ENCODE measurements at places on chromosomes 2 and 18.

- DNase-seq: no peak
Observed at GRCh38 chr18:74128159-74128558, 19.5 kb downstream of the FBXO15 start.

DNA sequence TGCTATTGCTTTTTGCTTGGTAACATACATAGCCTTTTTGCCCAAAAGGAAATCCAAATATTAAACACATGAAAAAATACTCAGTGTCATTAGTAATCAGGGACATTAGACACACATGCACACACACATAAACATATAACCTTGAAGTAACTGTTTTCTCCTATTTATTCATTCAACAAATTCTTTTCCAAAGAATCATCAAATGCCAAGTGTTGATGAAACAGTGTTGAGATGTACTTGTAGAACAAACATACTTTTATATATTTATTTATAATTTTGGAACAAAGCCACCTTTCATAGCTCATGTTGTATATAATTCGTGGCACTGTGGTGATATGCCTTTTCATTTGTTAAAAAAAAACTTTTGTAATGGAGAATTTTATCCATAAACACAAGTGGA, 81.0 kb downstream of the APLF start:
- no peak for DNase-seq

DNA sequence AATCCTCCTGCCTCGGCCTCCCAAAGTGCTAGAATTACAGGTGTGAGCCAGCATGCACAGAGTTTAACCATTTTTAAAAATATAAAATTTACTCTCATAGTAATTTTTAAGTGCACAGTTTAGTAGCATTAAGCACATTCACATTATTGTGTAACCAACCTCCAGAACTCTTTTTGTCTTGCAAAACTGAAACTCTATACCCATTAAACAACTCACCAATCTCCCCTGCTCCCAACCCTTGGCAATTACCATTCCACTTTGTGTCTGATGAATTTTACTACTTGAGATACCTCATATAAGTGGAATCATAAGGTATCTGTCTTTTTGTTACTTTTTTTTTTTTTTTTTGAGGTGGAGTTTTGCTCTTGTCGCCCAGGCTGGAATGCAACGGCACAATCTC, 112.5 kb downstream of the BMPR2 start:
- no peak for DNase-seq

GRCh38 chr2:223247136-223247535, 195.1 kb downstream of the KCNE4 start:
- DNase-seq: no peak

DNA sequence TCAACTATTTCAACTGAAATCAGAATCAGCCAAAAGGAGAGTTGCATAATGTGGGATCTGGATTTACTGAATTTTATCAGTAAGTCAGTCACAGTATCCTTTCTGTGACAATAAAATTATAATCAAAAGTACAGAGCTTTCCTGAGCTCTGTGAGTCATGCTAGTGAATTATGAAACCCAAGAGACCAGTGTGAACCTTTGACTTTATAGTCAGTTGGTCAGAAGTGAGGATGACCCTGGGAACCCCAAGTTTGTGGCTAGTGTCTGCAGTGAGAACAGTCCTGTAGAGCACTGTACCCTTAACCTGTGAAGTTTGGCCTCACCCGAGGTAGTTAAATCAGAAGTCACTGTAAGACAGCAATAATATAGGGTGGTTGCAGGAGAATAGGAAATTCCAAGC, 381.7 kb downstream of the CDH19 start:
- DNase-seq: no peak

- DNase-seq: no peak
Observed at GRCh38 chr2:25230198-25230947, 62.0 kb upstream of the POMC start.

DNA sequence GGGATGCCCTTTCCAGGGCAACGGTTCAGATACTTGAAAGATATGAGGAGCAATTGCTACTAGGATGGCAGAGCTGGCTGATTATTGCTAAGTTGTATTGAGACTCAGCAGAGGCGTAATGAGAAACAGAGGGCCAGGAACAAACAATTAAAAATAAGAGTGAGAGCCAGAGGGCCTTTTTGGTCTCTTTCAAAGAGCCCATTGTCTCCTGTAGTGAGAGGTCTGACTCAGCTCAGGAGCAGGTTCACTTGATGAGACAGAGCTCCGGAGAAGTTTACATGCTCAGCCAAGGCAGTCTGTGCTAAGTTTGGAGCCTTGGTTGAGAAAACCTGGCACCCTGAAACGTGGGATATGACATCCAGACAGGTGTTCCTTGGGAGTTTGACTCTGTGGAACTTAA, 303.9 kb upstream of the DLGAP1 start:
- DNase-seq: no peak

DNA sequence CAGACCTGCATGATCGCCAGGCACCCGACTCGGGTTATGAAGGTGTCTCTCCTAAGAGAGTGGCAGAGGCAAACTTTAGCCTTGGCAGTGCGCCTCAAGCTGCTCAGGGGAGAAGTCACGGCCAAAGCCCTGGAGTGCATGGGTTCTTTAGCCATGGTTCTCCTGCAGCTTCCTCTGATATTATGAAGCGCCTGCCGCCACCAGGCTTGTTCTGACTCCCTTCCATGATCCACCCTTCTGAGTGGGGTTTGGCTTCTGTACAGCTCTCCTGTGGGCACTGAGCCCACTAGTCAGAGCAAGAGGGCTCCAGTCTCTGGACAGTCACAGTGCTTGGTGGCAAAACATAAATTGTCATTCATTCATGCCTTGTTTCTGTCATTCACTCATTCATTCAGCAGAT, 25.9 kb upstream of the TMBIM1 start:
- no peak for DNase-seq

GRCh38 chr2:3108105-3108504, 269.5 kb downstream of the EIPR1 start:
- peak; percentile 43 for DNase-seq

DNA sequence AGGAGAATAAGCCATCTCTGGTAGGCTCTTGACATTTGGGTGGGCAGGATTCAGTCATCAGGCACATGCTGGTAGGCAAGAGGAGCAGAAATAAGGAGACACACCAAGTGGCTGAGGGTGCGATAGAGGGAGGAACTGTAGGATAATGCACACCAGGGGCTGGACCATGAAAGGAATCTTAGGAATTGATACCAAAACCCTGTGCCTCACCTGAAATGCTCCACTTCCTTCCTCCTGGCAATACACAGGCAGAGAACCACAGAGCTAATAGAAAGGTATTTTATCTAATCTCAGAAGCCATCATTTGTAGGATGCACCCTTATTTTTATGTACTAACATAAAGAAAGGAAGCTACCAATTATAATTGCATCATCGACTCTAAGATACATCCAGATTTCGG, 4.4 kb upstream of the CYP1B1 start:
- DNase-seq: no peak

DNA sequence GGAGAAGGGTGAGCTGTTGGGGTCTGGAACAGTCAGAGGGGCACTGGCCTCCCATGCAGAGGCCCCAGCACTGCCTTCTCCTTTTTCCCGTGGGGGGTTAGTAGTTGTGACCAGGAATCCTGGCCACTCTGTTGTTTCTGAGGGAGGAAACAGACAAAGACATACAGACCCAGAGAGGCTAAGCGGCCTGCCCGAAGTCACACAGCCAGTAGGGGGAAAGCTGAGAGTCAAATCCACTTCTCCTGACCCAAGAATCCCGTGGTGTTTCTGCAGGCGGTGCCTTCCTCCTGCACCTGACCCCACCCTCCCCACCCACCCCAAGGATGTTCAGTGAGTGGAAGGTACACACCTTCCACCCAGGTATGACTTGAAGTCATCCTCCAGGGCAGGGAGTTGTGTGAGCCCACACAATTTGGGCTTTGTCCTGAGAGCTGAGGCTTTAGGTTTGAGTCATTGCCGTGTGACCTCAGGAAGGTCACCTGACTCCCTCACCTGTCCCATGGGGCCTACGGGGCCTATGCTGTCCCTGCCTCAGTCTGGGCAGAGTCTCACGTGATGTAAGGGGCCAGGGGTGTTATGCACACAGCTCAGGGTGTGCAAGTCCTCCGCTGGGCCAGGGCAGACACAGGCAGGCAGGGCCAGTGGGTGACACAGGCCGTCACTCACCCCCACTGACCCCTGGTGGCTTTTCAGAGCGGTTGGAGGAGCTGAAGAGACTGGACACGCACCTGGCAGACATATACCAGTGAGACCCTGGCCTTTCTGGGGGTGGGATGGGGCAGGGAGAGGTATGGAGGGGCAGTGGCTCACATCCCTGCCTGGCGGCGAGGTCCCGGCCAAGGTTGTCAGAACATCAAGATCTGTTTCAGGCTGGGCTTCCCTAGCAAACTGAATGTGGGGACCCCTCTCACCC, 5.0 kb downstream of the NT5DC4 start:
- DNase-seq: no peak

DNA sequence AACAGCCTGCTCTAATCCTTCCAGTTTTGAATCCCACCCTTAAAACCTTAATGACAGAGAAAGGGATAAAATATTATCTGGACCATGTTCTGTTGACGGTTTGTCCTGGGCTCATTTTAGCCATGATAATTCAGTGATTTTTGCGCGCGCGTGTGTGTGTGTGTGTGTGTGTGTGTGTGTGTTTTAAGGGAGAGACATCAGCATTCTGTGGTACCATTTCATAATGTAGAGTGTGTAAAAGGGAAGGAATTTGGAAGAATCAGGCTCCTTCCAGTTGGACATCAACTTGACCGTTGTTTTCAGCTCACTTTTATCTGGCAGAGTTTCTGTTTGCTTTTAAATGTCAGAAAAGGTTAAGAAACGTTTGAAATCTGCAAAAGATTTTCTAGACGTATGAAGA, 535.5 kb downstream of the TNS1 start:
- DNase-seq: no peak

DNA sequence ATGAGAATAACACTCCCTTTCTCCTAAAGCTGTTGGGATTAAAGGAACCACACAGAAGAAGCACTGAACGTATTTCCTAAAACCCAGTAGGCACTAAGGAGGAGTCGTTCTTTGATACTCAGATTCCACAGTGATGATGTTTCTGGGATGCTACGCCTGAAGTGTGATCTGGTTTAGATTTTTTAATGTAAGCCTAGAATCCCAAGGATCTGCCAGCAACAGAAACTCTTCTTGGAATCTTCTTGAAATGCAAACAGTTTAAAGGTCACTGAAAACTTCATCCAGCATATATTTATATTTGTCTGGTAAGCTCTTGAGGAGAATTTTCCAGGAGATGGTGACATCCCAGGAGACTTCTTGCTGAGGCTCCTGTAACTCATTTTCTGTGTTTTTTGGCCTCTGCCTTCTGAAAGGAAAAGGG, 247.6 kb upstream of the TRIB2 start:
- DNase-seq: no peak

GRCh38 chr2:11129598-11130449, 25.4 kb upstream of the SLC66A3 start:
- no peak for DNase-seq

GRCh38 chr2:102486941-102487702, 14.1 kb downstream of the SLC9A4 start:
- no peak for DNase-seq

GRCh38 chr2:190696792-190697398, 48.0 kb downstream of the NAB1 start:
- DNase-seq: no peak

- no peak for DNase-seq
Observed at GRCh38 chr2:226759768-226760167, 39.9 kb downstream of the IRS1 start.

GRCh38 chr2:32772638-32773447, 145.0 kb downstream of the TTC27 start:
- no peak for DNase-seq

GRCh38 chr18:37559194-37559593, 6.4 kb downstream of the CELF4 start:
- DNase-seq: no peak

- no peak for DNase-seq
Observed at GRCh38 chr2:47264143-47264542, 109.0 kb upstream of the STPG4 start.
